ENCODE measurements at places on chromosomes 3 and 15. TPM values are rescaled to one million over a fixed set of nuclear protein-coding genes. Genes with fewer than 3 reads are reported as not detected.

GRCh38 chr3:45659661-45660566, 29.3 kb upstream of the SACM1L start:
- peak; percentile 67 for DNase-seq

DNA sequence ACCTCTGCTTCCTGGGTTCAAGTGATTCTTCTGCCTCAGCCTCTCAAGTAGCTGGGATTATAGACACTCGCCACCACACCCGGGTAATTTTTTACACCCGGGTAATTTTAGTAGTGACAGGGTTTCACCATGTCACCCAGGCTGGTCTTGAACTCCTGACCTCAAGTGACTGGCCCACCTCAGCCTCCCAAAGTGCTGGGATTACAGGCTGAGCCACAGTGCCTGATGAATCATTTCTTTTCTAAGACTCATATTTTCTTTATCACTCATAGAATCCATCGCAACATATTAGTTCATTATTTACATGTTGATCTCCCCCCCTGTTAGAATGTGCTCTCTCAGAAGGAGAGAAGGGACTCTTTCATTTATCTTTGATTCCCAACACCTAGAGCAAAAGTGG, 109.5 kb upstream of the PTPRG start:
- no peak for DNase-seq

DNA sequence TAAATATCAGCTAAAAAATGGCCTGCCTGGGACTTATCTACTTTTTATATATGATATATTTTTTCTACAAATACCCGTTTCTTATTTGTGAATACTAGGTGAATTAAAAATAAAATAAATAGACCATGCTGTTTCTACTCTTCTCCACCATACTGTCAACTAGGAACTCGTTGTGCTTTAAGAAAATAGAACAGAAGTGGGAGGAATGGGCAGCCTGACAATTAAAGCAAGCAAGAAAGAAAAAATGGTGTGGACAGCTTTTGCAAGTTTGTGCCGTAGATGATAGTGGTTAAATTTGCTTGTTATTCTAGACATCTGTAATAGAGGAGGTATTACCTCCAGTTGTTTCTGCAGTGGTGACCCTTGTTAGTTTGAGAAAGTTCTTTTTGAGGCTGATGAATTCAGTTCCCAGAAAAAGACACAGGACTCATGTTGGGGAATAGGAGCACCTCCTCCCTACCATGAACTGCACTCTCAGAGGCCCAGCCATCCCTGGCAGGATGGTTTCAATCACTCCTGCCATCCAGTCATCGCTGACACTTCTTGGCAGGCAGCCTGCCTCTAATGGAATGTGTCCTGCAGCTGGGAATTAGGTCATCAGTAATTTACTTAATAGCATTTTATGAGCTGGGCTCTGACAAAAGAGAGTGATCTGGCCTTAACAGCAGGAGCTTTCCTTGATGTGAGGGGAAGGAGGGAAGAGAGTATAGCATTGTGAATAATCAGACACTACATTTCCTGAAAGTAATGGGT, 105.0 kb upstream of the GAP43 start:
- no peak for DNase-seq

GRCh38 chr3:157407769-157408168, 28.9 kb upstream of the PTX3 start:
- DNase-seq: no peak

The KIF15 gene
- 0.11 TPM for total RNA-seq

The COL7A1 gene
- total RNA-seq: 0.73 TPM

The WDR49 gene
- total RNA-seq: 1.1 TPM

The NR2E3 gene
- not detected for total RNA-seq

The MKRN2OS gene
- total RNA-seq: not detected

The ANKRD34C gene
- not detected for total RNA-seq

Data from CD4-positive, alpha-beta T cell (primary cell).